ENCODE measurements at places on chromosomes 7 and 10. TPM values are rescaled to one million over a fixed set of nuclear protein-coding genes. Genes with fewer than 3 reads are reported as not detected.

PFKP gene
- 219 TPM for total RNA-seq

HTR5A gene
- total RNA-seq = not detected

PIP gene
- total RNA-seq = not detected

ZC3HAV1 gene
- 128 TPM for total RNA-seq

Data from activated CD8-positive, alpha-beta T cell treated with anti-CD3 and anti-CD28 coated beads for 36 hours (primary cell).